ENCODE measurements at places on chromosomes 2 and 18.

DNA sequence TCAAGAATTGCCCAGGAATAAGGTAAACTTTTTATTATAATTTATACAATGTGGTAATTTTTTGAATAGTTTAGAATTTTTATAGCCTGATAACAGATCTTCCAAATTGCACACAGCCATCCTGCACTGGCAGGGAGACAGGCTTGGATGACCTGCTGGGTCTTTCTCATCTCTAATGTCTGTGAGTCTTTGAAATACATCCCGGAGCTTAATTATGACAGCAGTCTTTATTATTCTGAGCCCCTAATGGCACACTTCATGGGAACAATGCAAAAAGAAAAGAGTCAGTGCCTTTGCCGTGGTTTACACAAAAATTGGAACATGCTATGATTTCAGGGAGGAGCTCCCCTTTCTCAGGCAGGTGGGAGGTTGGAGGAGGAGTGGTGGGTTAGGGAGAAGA is 71.0 kb downstream of the TMEM182 start:
- DNase-seq = no peak

DNA sequence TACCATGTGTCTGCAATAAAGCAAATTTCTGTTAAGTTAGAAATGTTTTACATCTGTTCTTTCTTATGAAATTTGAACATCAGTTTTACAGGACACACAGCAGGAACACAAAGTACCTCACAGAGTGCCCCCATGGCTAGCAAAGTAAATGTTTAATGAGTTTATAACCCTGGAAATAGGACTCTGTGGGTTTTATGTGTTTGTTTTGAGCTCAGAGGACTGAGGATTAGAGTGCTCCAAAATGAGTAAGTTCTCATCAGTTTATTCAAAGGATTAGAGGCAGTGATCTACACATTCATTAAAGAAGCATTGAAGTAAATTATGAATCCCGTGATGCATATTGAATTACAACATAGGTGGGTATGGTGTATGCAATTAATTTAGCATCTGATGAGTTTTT is 281.8 kb downstream of the GULP1 start:
- DNase-seq = no peak

GRCh38 chr2:38505779-38506178 is 96.9 kb downstream of the HNRNPLL start:
- DNase-seq = no peak

DNA sequence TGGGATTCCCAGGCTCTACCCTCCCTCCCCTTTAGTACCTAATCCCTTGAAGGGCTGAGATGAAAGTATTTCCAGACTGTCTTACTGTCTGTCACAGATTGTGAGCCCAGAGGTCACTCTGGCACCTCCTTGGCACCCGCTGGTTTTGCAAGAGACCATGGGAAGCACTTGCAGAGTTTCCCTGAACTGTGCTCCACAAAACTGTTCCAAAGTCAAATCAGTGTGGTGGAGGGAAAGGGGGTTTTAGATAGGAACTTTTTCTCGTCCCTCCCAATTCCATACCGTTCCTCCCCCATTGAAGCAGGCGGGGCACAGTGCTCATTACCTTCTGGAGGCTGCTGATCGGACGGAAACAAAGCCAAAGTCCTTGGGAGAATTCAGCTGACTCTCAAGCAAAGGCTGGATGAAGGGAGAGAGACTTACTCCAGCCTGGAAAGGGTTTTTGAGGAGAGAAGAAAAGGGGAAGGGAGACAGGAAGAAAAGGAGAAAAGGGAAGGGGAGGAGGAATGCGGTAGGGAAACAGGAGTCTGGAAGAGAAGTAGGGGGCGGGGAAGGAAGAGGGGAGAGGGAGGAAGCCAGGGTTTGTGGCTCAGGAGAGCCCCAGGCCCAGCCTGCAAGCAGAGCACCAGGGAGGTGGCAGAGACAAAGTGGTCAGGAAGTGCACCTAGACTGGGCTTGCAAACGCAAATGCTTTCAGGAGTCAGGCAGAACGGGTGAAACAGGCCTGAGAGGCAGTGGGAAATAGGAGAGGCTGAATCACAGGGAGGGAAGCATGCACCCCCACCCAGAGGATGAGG is 88.4 kb upstream of the SP3 start:
- DNase-seq = no peak

DNA sequence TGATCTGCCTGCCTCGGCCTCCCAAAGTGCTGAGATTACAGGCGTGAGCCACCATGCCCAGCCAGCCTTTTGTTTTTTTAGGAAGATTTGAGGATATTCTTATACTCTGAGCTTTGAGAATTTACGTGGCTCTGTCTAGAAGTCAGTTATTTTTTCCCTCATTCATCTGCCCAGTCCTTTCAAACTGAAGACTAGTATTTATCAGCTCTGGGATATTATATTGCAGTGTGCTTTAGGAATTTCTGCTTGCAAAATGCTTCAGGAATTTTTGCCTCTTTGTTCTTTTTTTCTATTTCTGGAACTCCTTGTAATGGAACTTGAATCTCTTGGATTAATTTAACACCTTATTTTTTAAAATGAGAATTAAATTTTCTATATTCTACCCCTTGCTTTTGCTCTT is 22.6 kb downstream of the ACSL3 start:
- no peak for DNase-seq

- DNase-seq = no peak
Measured at GRCh38 chr2:18610651-18611050, 21.3 kb upstream of the NT5C1B start.

DNA sequence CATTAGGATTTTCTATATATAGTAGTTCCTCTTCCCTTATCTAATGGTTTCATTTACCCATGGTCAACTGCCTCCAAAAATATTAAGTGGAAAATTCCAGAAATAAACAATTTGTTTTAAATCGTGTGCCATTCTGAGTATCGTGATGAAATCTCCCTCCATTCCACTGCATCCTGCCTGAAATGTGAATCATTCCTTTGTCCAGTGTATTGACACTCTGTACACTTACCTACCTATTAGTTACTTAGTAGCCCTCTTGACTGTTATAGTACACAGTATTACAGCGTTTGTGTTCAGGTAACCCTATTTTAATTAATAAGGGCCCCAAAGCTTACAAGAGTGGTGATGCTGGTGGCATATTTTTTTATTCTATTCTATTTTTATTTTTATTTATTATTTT is 26.2 kb downstream of the TAF4B start:
- DNase-seq = no peak

DNA sequence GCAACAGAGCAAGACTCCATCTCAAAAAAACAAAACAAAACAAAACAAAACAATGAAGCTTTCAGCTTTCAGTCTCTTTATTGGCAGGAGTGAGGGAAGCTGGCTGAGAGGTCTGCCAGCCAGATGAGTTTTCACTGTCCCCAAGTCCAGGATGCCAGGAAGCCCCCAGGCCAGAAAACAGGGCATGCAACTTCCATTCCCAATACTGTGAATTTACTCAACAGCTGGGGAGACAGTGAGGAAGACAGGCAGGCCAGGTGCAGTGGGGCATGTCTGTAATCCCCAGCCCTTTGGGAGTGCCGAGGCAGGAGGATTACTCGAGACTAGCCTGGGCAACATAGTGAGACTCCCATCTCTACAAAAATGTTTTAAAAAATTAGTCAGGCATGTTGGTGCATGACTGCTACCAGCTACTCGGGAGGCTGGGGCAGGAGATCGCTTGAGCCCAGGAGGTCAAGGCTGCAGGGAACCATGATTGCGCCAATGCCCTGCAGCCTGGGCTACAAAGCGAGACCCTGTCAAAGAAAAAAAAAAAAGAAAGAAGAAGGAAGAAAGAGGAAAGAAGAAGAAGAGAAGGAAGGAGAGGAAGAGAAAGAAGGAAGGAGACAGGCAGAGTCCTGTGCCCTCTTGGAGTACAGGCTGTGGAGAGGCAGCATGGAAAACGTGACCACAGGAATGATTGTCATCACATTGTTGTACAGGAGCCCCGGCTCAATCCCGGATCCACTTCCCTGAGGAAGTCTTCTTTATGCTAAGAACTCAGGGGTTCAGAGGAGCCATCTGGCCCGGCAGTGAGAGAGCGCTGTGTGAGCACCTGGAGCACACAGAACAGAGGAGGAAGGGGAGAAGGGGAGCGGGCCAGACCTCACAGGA is 29.2 kb upstream of the POMC start:
- no peak for DNase-seq

DNA sequence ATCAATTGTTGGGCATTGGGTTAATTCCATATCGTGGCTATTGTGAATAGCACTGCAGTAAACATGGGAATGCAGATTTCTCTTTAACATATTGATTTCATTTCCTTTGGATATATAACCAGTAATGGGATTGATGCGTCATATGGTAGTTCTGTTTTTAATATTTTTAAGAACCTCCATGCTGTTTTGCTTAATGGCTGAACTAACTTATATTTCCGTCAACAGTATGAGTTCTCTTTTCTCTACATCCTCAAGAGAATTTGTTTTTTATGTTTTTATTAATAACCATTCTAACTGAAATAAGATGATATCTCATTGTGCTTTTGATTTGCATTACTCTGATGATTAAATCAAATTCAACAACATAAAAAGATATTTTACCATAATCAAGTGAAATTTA is 228.5 kb upstream of the FSIP2 start:
- no peak for DNase-seq

GRCh38 chr18:48797841-48798255 is 152.9 kb downstream of the SMAD7 start:
- no peak for DNase-seq

- DNase-seq = no peak
Measured at GRCh38 chr2:208077276-208077675, 47.0 kb downstream of the CRYGD start.

DNA sequence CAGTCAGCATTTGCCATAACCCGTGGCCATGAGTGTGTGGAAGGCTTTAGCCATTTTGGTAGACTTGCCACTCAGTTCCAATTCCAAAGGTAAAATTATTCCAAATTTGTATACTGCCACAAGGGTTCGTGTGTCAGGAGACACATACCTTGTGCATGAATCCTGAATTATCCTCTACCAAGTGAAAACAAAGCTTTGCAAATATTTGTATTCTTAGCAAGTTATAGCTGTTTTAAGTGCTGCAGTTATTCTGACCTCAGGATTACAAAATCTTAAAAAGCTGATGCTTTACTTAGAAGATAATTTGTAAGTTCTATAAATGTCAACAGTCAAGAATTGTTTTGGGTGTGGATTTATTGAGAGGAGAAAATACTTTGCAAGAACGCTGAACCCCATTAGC is 100.6 kb downstream of the ANTXR1 start:
- no peak for DNase-seq

- DNase-seq = no peak
Measured at GRCh38 chr2:136281281-136282114, 163.5 kb upstream of the CXCR4 start.

DNA sequence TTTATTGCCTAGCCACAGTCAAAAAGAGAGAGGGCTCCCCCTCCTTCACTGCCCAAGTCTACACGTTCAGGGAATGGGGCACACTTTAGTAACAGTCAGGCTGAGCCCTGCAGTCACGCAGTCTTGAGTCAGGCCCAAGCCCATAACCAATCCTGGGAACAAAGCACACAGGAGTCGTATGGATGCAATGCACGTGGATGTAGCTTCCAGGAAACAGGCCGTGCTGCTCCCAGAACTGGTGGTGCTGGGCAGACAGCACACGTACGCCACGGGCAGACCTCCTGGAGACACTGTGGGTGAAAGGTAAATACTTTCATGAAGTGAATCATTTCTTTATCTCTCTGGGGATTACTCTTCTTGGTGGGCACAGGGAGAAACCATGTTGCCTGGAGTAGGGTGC is 30.0 kb upstream of the MBP start:
- no peak for DNase-seq

GRCh38 chr2:181573140-181573736 is 83.7 kb downstream of the CERKL start:
- DNase-seq = no peak

DNA sequence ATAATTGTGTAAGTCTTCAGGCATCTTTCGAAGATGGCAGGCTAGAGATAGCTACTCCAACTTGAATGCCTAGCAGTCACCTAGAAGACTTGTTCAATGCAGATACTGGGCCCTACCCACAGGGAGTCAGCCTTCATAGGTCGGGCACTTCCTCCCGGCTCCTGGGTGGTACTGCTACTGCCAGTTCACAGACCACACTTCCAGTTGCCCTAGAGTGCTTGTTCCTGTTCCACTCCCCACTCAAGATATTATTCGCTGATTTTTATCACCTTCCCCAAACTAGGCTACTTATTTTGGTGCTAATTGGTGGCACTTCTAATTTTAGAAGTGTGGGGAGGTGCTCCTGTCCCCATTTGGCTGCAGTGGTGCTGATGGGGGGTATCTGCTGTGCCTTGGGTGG is 34.2 kb downstream of the INPP4A start:
- DNase-seq = no peak

DNA sequence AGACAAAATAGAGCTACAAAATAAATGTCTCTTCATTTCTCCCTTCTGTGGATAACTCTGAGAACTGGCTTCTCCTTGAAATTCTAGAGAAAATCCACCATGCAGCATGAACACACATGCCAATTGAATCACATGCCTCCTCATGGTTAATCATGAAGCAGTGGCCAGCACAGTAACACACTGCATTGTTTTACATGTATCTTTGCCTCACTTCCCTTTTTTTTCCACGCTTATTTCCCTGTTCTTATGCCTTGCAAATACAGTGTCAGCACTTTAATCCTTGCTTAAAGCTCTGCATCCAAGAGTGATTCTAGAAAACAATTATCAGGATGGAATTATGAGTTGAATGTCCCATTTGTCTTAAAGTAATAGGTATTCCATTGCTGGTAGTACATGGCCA is 50.3 kb upstream of the ZBTB7C start:
- no peak for DNase-seq

DNA sequence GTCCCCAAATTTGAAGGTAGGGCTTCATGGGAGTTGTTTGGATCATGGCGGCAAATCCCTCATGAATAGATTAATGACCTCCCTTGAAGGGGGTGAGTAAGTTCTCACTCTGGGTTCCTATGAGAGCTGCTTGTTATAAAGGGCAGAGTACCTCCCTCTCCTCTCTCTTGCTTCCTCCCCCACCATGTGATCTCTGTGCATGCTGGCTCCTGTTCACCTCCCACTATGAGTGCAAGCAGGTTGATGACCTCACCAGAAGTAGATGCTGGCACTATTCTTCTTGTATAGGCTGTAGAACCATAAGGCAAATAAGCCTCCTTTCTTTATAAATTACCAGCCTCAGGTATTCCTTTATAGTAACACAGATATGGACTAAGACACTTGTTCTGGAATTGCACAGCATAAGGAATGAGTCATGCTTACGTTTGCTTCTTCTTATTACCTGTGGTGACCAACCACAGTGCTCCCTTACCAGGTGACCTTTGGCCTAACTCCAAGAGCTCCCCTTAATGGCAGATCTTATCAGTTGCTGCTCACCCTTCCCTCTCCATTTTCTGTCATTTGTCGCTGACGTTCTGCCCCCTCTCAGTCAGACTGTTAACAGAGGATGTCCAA is 559.5 kb upstream of the GCFC2 start:
- no peak for DNase-seq

GRCh38 chr18:58862851-58863538 is 1.7 kb upstream of the ZNF532 start:
- no peak for DNase-seq

GRCh38 chr2:230972046-230972445 is 23.9 kb upstream of the SPATA3 start:
- no peak for DNase-seq

All from stimulated activated CD8-positive, alpha-beta memory T cell treated with anti-CD3 and anti-CD28 coated beads, Interleukin-15, amount 100 ng/mL, for 24 hours (primary cell).